ENCODE measurements at places on chromosomes 7 and 10.
A peak's percentile ranks its signal among the peaks of the same experiment; 100 is the strongest.

GRCh38 chr7:93938293-93938692, 16.8 kb downstream of the GNG11 start:
- DNase-seq = no peak

GRCh38 chr7:37236906-37237305, 211.8 kb downstream of the ELMO1 start:
- DNase-seq = no peak

GRCh38 chr10:32207544-32207943, 139.4 kb downstream of the EPC1 start:
- peak; percentile 22 for DNase-seq

DNA sequence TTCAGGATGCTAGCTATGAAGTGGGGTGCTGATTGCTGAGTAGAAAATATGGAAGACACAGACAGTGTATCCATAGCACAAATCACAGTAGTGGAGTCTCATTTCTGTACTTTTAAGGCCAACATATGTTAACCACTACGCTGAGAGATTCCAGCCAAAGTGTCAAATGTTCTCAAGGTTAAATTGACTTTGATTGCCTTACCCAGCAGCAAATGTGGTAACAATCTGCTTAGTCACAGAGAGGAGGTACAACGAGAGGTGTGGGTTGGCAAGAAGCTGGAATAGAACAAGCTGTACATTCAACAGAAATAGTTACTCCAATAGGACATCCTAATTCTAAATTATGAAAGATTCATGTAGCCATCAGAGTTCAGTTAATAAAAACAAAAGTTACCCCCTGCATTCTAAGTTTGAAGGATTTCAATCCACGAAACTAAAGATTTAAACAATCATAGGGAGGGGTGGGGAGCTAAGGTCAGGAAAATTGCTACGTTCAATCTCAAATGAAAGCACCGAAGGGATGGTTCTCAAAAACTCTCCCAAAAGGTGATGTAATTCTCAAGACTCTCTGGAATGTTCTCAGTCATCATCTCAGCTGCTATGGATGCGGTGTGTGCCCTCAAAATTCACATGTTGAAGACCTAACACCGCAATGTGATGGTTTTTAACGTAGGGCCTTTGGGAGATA, 137.0 kb downstream of the ETV1 start:
- no peak for DNase-seq

Data from NCI-H1436 (cell line).